ENCODE measurements at places on chromosomes 7 and 10.

DNA sequence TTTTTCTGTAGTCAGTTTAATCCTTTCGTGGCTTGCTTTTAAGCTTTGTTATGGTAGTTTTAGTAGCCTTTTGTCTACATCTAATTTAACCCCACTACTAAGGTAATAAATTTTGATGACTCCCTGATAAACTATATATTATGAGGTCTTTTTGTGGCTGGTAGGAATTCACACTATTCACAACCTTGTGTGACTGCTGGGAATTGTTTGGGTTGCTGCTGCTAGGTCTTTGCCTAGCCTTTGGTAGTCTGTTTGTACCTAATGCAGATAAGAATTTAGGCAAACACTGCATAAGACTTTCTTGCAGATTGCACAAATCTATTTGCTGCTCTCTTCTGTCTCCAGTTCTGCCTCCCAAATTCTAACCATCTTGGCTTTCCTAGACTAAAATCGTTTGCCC, 58.3 kb downstream of the SHOC2 start:
- DNase-seq = peak; percentile 57

GRCh38 chr7:111525100-111525499, 37.2 kb downstream of the IMMP2L start:
- DNase-seq = no peak

- no peak for DNase-seq
These were observed 15.3 kb downstream of the SH3PXD2A start for GRCh38 chr10:103839872-103840739.

- peak; percentile 50 for DNase-seq
These were observed 123.7 kb downstream of the IMMP2L start for GRCh38 chr7:111438369-111439289.

- DNase-seq = no peak
These were observed 140.4 kb downstream of the PIP4K2A start for GRCh38 chr10:22573820-22574569.

GRCh38 chr7:82319674-82320118, 123.9 kb downstream of the CACNA2D1 start:
- peak; percentile 57 for DNase-seq

- no peak for DNase-seq
These were observed 21.0 kb upstream of the EIF5AL1 start for GRCh38 chr10:79491143-79491835.

GRCh38 chr7:99109108-99110051, 34.5 kb downstream of the SMURF1 start:
- no peak for DNase-seq

DNA sequence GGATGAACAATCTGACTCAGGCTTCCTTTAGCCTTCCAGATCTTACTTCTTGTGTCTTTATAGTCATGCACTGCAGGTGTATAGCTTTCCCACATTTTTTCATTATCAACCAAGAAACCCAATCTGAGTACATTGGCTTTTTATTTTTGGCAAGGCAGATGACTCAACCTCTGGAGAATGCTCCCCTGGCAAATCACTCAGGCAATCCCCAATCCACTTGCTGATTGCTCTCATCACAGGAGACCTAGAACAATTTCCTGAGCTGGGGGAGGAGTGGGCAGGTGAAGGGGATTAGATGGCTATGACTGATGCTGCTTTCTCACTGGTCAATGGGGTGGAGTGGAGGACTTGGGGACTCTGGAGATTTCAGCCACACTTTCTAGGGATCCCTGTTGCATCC, 134.4 kb downstream of the SLC16A9 start:
- no peak for DNase-seq

- no peak for DNase-seq
These were observed 426.3 kb upstream of the POT1 start for GRCh38 chr7:125355899-125356298.

All from GM04503 (cell line).